ENCODE measurements at places on chromosomes 16 and 17. TPM values are rescaled to one million over a fixed set of nuclear protein-coding genes. Genes with fewer than 3 reads are reported as not detected.
A peak's percentile ranks its signal among the peaks of the same experiment; 100 is the strongest.

The ANKRD13B gene
- 8.3 TPM for total RNA-seq

DNA sequence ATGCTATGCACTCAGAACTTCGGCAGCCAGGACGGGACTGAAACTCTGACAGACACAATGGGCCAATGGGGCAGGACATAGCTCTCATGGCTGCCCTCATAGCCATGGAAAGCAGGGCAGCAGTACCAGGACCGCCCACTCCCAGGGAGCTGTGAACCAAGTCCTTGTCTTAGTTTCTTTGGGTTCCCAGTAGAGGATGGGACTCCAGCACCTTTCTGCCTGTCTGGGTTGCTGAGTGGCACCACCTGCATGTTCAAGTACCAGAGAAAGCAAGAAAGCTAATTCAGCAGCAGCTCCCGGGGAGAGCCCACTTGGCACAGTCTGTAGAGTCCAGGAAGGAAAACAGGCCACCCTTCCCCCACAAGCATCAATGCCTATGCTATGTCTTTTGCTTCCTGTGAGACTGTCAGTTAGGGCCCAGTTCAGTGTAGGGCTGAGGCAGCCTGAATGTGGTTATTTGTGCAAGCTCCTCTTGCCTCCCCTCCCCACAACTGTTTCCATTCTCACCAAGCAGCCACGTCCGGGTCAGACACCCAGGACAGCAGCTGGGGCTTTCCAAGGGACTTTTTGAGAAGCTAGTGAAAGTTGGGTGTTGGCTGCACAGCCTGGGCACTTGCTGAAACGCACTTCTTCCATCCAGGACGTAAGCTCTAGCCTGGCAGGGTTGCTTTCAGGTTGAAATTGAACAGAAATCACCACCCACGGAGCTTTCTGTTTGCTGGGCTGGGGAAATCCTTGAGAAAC is 7.8 kb downstream of the SUPT4H1 start:
- DNase-seq: no peak

DNA sequence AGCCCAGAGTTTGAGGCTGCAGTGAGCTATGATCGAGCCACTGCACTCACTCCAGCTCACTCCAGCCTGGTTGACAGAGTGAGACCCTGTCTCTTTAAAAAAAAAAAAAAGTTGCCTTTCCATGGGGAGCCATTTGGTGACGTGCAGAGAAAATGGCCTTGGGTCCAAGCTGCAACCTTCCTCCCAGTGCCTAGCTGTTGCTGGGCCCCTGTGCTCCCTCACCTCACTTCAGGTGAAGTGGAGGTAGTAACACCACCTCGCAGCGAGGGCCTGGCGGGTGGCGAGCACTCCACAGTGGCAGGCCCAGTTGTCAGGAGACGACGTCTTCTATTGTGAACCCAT is 17.4 kb downstream of the SYT17 start:
- no peak for DNase-seq

- peak; percentile 78 for DNase-seq
Observed at GRCh38 chr16:57092786-57093411, 516 bp downstream of the CPNE2 start.

DNA sequence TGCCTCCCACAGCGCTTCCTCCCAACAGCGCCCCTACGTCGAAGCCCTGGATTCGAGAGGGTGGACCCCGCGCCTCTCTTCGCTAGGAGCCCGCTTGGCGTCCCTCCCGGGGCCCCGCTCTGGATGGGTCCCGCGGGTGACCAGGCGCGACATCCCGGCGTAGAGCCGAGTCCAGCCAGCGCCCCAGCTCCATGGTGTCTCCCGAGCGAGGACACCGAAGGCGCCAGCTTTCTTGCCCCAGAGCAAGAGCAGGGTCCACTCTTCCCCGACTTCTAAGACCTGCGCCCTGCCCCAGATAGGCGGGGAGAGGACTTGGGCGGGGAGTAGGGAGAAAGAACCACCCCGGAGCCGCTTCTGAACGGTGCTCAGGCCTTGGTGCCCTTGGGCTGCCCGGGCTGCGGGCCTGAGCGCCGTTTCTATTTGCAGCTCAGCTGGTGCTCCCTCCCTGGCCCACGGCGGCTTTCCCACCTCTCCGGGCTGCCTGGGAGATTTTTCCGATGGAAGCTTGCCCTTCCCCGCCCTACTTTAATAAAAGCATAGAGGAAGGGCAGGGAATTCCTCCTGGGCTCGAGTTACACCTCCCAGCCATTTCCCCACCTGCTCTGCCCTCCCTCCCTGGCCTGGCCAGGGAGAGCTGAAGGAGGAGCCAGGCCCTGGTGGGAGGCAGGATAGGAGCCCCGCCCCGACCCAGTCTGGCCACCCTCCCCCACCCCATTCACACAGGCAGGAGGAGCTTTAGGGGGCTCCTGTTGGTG is 1.8 kb downstream of the MMP15 start:
- DNase-seq: peak; percentile 83
